ENCODE measurements at places on chromosomes 3 and 15. TPM values are rescaled to one million over a fixed set of nuclear protein-coding genes. Genes with fewer than 3 reads are reported as not detected.

DNA sequence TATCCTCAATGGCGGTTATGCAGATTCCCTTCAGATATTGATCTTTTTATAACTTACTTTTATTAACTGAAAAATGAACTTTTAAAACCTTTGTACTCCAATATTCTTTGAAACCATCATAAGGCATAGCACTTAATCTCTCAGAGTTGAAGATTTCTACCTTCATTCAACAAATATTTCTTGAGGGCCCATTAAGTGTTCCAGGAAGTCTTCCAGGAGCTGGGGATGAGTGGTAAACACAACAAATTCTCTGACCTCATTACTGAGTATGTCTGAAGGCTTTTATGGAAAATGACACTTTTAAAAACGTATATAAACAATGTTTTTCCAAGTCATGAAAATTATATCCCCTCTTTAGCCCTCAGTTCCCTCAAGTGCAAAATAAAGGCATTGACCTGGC, 575.3 kb upstream of the IL12A start:
- DNase-seq, result no peak

DNA sequence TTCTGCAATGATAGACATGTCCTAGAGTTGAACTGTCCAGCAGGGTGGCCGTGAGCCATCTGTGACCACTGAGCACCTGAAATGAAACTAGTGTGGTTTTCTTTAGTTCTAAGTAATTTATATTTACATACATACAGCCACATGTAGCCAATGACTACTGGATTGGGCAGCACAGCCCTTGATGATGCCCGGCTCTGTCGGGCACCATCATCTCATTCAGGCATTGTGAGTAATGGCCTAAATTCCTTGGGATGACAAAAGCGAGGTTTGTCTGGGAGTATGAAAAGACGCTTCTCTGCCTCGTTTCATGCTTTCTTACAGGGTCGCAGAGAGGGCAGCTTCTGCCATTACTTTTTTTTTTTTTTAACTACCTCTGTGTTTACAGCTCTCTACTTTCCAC, 251.9 kb upstream of the HES1 start:
- no peak for DNase-seq

RLBP1 gene
- total RNA-seq, result not detected

DNA sequence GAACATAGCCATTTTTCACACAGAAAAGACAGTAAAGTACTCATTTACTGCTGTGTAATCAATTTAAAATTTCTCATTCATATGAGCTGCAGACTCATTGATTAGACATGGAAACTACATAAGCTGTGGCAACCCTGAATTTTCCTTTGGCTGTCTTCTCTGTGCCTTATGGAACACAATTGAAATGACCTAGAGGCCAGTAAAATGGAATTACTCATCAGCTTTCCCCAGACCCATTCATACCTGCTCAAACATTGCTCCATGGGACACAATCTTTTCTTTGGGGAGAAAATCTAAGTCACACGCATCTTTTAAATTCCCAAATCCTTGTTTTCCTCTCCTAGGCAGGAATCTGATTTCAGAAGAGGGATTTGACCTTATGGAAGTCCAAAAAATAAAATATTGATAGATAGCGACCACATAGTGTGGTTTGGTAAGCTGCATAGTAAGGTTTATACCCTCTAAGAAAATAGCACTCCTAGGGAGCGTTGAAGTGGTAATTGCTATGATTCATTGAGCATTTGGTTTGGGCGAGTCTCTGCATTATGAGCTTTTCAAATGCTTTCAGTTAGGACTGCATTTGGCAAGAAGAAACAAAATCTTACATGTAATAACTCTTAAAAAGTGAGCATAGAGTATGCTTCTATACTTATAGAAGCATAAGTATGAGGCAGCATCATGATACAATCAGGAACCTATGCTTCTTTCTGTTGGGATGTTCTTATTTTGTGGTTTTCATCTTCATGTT, 243.4 kb upstream of the GADL1 start:
- no peak for DNase-seq

GRCh38 chr15:62779036-62779770, 263.3 kb upstream of the TPM1 start:
- no peak for DNase-seq

RPL29 gene
- total RNA-seq, result 718 TPM

DNA sequence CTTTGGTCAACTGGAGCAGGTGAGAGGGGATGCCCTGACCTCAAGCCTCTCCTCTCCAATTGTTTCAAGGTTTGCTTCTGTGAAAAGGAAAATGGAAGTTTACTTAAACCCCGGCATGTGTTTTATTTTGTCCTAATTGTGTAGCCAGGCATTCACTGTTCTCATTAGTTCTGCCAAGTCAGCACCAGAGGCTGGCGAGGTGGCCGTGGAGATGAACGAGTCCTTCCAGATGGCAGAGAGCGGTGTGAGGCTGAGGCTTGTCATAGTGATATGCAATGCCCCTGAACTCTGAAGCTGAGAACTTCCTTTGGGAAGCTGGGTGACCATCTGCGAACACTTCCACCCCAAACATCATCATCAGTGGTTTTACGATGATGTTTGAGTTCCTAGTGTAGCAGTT, 199.6 kb downstream of the TJP1 start:
- DNase-seq, result no peak

DNA sequence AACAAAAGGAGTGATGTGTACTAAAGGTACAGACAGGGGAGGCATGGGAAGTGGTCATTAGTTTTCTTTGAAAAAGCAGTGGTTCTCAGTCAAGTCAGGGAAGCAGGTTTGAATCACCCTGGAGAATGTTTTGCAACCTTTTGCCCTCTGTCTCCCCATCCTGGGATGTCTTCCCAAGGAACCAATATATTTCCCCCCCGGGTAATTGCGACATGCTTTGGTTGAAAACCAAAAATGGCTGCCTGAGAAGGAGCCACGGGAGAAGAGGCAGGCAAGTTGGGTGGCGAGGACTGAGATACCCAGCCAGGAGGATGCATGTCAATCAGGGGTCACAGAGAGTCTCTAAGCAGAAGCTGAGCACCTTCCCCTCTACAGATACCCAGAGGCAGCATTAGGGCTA, 20.2 kb upstream of the PPP1R2 start:
- no peak for DNase-seq

DNA sequence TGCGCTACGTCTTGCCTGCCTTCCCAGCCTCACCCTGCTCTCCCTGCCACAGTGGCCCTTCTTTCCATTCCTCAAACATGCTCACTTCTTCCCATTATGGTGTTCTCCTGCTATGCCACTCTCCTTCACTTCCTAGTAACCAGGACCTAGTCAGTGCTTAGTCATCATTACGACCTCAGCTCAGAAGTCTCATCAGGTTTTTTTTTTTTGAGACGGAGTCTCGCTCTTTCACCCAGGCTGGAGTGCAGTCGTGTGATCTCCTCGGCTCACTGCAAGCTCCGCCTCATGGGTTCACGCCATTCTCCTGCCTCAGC, 149.5 kb downstream of the GREM1 start:
- no peak for DNase-seq

GRCh38 chr3:197394464-197395321, 96.3 kb upstream of the DLG1 start:
- peak; percentile 35 for DNase-seq

DNA sequence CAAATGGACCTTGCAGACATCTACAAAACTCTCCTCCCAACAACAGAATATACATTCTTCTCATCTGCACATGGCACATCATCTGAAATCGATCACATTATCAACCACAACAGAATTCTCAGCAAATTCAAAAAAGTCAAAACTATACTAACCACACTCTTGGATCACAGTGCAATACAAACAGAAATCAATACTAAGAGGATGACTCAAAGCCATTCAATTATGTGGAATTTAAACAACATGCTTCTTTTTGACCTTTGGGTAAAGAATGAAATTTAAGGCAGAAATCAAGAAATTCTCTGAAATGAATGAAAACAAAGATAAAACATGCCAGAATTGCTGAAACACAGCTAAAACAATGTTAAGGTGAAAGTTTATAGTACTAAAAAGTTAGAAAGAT, 358.1 kb downstream of the NSUN3 start:
- DNase-seq, result no peak

DNA sequence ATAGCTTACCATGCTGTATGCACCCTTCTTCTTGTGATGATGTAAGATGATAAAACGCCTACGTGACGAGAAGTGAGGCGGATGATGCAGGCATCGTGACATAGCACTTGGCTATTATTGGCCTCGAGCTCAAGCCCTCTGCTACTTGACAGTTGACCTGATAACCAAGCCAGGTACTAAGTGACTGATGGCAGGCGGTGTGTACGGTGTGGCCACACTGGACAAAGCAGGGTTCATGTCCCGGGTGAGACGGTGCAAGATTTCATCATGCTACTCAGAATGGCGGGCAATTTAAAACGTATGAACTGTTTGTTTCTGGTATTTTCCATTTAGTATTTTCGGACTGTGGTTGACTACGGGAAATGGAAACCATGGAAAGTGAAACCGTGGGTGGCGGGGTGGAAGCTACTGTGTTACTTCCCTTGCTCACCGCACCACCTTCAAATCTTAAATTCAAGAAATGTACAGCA, 57.7 kb downstream of the SLC12A8 start:
- no peak for DNase-seq

ACY1 gene
- 6.1 TPM for total RNA-seq

- peak; percentile 41 for DNase-seq
Observed at GRCh38 chr3:71955240-71956068, 170.5 kb upstream of the PROK2 start.

DNA sequence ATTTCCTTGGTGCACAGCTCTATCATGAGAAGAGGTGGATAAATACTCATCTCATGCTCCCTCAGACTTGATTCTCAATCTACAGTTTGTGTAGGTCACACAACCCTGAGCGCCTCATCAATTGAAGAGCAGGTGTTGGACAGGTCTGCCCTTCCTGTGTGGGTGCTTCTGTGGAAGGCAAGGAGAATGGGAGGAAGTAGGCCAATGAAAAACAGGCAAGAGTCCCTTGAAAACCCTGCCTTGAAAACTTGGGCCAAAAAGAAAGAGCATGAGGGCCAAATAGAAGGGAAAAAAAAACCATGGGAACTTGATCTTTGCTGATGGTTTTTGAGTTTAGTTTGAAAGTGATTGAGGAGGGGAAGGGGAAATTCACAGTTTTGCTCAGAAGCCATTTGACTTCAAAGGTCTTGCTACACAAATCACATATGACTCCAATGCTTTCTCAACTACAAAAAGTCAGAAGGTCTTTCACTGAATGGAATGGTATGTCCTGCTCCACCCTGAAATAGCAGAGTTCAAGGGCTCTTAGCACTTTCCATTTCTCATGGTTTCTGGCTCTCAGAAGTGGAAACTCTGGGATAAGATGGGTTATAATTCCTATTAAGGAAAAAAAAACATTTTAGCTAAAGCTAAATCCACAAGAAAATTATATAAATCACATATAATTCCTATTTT, 37.2 kb upstream of the TM4SF1 start:
- no peak for DNase-seq

SLC9C1 gene
- not detected for total RNA-seq

OXTR gene
- 55.1 TPM for total RNA-seq

DNA sequence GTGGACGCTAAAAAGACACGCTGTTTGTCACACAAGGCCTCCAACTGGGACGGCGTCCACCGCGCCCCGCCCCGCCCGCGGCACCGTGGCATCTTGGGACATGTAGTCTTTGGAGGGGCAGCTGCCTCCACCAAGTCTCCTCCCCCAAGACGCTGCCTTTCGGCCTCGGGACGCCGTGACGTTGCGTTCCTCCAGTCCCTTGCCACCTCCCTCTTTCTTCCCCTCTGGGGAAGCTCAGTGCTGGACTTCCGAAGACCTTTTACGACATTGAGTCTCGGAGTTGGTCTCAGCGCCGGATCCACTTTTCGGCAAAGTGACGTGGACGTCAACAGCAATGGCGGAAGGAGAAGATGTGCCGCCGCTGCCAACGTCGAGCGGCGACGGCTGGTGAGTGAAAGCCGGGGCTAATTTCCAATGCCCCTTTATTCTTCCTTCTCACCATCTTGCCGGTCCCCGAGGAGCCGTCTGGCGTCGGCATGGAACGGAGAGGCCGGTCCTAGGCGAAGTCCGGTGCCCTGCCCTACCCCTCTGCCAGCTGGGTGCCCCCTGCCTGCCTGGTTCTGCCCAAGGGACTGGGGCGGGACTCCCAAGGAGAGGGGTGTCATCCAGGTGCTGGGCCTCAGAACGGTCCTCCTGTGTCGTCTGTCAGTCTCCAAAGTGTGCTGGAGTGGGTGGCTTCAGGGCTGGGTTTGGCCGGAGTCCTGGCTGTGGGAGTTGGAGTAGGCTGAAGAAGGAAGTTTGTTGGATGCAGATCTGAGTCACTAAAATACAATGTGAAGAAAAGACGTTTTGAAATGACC, at the start of gene TBC1D23:
Gene TBC1D23, plus strand, starts transcription at position 308 of the 800 bp plus-strand sequence. Its CDS starts 27 bp downstream, at position 335.
- peak; percentile 92 for DNase-seq

GRCh38 chr15:57640930-57641682, 49.4 kb downstream of the MYZAP start:
- no peak for DNase-seq

SEMA6D gene
- 12.9 TPM for total RNA-seq

DNA sequence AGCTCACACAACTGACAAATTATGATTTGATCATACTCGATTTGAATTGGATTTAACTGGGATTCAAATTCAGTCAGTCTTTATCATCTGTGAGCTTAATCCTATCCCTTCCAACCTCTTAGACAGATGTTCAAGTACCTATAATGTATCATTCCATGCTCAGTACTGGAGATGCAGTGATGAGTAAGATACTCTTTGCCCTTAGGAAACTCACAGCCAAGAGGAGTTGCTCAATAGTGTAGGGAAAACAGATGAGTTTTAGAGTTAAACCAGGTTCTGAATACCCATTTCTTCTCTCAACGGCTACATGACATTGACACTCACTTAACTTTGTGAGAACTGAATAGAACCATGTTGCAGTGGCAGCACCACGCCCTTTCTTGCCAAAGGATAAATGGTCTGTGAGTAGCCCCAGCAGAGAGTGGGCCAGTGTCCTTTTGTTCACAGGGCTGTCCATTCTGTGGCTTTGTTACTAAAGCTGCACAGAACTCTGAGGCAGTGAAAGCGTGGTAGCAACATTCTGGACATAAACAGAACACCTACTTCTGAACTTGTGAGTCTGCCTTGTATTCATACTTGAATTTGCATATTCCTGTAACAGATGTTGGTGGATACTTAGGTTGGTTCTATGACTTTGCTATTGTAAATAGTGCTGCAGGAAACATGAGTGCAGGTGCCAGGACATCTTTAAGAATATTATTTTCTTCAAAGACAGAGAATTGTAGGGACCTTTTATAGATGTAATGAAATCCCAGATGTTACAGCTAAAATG, 91.6 kb downstream of the RASA2 start:
- no peak for DNase-seq

DNA sequence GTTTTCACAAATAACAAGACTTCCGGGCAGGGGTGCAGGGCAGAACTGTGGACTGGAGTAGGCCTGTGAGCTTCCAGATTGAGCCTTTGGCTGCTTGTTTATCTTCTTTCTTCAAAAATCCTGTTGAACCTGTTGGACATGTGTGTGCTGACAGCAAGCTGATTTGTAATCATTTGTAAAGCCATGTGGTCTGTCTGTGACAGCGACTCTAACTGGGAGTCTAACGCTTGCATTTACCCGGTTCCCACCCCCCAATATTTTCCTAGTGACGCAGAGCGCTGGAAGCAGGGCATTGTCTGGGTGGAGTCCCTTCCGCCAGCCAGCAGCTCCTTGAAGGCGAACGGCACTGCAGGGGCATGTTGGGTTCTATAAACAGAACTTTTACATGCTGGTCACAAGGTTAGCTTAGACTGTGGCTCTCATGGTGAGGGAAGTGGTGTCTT, 85.7 kb upstream of the MYZAP start:
- peak; percentile 36 for DNase-seq

- no peak for DNase-seq
Observed at GRCh38 chr3:31895471-31895870, 85.6 kb downstream of the OSBPL10 start.

- no peak for DNase-seq
Observed at GRCh38 chr15:33125894-33126537, 68.5 kb downstream of the FMN1 start.

DUOX1 gene
- 0.68 TPM for total RNA-seq

P2RY14 gene
- total RNA-seq, result 2.5 TPM

- no peak for DNase-seq
Observed at GRCh38 chr3:183252973-183253527, at the start of gene B3GNT5. Gene B3GNT5 (plus strand): TSS chr3:183253253. CDS start chr3:183269799, 16,546 bp downstream.
